ENCODE measurements at places on chromosomes 1 and 21.

GRCh38 chr1:44002606-44003157, 11.3 kb downstream of the CCDC24 start:
- peak; percentile 46 for DNase-seq

DNA sequence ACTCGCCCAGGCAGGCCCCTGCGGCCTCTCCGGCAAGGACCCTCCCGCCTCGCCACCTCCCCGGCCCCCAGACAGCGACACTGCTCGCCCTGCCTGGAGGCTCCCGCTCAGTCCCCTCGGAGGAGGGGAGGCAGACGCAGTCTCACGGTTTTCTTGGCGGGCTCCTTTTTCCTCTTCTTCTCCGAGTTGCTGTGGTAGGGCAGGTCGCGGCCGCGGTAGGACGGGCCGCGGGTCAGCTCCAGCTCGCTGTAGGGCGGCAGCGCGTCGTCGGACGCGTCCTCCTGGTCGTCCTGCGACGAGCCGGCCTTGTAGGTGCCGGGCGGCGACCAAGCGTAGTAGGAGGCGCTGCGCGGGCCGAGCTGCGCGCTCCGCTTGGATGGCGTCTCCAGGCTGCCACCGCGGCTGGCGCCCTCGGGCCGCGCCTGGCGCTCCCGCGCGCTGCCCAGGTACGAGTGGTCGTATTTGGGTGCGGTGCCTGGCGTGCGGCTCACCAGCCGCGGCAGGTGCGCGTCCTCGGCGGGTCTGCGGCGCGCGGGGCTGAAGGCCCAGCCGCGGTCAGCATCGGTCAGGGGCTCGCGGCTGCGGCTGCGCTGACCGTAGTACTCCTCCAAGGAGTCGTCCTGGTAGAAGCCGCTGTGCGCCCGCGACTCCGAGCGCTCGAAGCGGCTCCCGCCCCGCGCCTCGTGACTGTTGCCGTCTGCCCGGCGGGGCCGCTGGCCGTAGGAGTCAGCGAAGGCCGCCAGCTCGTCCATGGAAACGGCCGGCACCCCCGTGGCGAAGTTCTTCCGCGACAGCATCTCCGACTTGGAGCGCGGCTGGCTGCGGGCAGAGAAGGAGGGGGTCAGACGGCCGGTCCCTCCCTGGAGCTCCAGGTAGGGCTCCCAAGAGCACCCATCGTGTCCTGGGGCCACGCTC, 44.8 kb upstream of the TADA1 start:
- peak; percentile 71 for DNase-seq

- DNase-seq: peak; percentile 99
These were observed at the start of gene PIGM for GRCh38 chr1:160031365-160032164. PIGM (minus strand) TSS chr1:160031990; CDS start chr1:160031739, 251 bp downstream.

DNA sequence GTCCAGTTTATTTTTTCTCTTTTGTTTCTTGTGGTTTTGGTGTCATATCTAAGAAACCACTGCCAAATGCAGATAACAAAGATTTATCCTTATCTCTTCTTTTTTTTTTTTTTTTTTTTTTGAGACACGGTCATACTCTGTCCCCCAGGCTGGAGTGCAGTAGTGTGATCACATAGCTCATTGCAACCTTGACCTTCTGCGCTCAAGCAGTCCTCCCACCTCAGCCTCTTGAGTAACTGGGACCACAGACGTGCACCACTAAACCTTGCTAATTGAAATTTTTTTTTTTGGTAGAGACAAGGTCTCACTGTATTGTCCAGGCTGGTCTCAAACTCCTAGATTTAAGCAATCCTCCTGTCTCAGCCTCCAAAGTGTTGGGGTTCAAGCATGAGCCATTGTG, 8.9 kb downstream of the SLC66A1 start:
- DNase-seq: no peak

DNA sequence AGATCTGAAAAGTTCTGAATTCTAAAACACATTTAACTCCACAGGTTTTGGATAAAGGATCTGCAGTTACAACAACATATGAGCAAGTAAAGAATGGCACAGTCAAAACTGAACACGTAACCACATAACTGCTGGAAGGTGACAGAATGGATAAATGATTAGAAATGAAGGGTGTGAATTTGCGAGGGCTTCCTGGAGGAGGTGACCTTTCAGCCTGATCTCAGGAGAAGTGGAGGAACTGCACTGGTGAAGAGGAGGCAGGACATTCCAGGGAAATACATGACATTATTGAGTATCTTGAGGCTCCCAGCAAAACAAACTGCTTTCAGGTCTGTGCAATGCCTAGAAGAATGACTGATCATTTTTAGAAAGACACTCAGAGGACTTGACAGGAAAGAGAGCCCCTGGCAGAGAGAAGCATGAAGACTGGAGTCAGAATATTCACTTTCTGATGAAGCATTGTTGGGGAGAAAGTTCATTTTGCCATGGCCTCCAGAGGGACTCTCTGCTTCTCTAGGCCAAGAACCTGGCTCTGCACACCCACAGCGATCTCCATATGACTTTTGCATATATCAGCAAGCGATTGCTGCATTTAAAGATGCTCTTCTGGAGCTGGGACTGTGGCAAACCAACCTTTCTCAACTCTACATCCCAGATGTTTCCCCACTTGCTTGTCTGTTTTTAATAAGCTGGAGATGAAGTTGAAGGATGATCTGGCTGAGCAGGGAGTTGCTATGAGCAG, 122.7 kb upstream of the FAM78B start:
- DNase-seq: no peak

- no peak for DNase-seq
These were observed 63.2 kb downstream of the DIRAS3 start for GRCh38 chr1:67987046-67987799.

DNA sequence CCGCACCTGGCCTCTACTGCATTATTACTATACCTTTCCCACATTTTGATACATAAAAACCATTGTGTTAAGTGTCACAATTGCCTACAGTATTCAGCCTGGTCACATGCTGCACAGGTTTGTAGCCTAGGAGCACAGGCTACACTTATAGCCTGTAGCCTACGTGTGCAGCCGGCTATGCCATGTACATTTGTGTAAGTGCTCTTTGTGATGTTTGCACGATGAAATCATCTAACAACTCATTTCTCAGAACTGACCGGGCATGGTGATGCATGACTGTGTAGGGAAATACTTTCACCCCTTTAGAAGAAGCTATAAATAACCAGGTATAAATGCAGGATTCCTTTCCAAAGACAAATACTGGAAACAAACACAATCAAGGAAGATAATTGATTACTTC, 12.1 kb downstream of the ERG start:
- no peak for DNase-seq

- no peak for DNase-seq
These were observed 2.2 kb downstream of the ATP1A2 start for GRCh38 chr1:160117709-160118183.

GRCh38 chr1:26701995-26702679, 6.3 kb downstream of the ARID1A start:
- no peak for DNase-seq

DNA sequence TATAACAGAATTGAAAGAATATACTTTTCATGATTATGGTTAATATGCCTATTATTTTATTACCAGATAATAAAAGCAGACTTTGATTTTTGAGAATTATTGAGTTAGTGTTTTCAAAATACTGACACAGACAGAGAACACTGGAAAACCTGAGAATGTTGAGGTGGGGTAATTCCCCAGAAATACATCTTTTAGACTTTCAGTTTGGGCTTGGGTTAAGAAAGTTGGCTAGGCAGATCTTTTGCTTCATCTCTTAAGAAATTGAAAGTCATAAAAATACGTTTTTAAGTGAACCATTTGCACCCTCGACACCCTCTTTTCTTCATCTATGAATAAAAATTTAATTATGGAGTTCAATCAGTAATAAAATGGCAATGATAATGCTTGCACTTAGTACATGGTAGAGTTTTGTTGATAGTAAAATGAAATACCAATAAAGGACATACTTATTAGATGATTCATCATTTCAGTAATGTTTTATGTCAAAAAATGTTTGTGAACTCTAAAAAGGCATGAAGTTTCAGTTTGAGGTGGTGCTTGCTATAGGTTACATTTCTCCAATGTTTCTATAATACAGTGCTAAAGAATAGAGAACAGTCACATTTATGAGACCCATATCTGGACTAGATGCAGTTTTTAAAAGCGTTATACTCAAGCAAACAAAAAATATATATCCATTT, 1.9 kb upstream of the SAMSN1 start:
- no peak for DNase-seq

DNA sequence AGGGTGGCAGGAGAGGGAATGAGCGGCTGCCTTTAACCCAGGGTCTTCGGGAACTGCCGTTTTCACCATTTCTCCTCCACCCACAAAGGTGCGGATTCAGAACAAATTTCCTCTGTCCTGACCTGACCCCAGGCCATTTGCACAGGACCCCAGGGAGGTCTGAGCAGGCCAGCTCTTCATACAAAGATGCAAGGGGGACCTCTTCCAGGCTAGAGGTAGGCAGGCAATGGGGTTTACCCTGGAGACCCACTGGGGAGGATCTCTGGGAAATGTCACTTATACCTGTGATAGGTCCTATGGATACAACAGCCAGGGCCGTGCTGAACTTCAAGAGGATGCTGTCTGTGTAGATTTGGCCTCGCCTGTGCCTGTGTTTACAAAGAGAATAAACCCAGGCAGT, 89.7 kb upstream of the VAMP3 start:
- no peak for DNase-seq

GRCh38 chr1:32729254-32730046, 26.9 kb upstream of the SYNC start:
- no peak for DNase-seq

- no peak for DNase-seq
These were observed 350.9 kb downstream of the S1PR1 start for GRCh38 chr1:101587741-101588140.

- DNase-seq: no peak
These were observed 10.1 kb downstream of the FMO1 start for GRCh38 chr1:171258429-171258828.

DNA sequence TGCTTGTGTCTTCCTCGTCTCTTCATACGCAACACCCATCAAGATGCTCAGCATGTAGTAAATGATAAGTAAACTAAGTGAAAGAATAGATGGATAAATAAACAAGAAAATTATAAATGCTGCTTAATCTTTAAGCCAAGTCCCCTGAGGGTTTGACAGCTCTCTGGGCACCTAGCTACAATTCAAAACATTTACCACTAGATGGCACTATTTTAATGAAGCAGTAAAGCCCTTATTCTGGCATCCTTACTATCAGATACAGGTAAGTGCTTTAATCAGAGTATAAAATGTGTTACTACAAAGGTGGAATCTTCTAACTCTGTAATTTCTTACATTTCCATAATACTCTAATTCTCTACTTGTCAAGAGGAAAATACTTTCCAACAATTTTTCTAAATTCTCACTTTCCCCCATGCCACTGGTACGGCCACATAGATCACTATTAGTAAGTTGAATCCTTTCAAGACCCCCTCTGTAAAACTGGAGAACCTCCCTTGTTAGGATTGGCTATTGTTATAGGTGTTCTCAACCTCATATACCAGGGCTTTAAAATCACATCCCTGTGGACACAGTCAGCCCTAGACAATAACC, 137.8 kb downstream of the BARHL2 start:
- no peak for DNase-seq

- DNase-seq: no peak
These were observed 204.4 kb upstream of the VAMP3 start for GRCh38 chr1:7566417-7567375.

- DNase-seq: no peak
These were observed 67.9 kb upstream of the CNN3 start for GRCh38 chr1:94994805-94995204.

GRCh38 chr21:24636696-24637095, 970.6 kb downstream of the MRPL39 start:
- no peak for DNase-seq

DNA sequence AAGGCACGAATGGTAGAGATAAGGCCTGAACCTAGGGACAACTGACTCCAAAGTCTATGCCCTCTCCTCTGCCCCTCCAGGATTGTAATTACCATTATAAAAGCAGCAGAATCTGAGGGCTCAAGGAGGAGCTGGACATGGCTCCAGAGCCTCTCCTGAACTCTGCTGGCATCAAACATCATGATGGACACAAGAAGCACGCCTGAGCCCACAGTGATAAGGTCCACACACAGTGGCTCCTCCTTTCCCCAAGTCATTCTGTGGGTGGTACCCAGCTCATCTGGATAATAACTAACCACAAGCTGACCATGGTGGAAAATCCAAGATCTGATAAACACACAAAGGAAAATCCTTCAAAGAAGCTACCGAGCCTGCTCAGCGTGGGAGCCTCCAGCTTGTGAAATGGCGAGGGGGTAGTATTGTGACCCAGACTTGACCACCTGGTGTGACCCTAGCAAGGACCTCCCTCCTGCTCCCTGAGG, 85.2 kb downstream of the HIVEP3 start:
- no peak for DNase-seq

GRCh38 chr1:997993-998744, 1.7 kb downstream of the HES4 start:
- DNase-seq: peak; percentile 55

DNA sequence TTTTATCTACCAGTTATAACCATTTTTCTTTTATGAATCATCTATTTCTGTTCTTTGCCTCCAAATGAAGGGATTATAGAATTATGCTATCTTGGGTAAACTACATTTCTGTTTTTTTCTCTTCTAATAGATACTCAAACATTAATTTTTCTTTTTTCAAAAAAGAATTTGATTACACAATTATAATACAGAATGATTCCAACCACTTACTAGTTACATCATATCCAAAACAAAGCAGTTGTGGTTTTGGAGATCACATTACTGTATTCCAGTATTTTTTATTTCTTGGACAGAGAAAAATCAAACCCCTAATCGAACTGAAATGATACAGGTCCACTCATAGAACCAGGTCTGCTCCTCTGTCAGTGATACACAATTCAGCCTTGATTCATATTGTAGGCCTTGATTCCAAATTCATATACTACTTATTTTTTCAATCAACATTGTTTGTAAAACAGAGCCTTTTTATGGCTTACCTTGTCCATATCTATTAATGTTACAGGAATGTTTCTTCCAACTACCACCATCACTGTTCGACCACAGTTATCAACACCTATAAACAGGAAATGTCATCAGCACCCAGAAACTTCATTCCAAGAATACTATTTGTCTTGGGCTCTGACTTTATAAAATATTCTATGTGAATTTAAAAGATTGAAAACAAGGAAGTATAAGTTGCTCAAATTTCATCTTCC, 43.2 kb downstream of the GDAP2 start:
- no peak for DNase-seq

DNA sequence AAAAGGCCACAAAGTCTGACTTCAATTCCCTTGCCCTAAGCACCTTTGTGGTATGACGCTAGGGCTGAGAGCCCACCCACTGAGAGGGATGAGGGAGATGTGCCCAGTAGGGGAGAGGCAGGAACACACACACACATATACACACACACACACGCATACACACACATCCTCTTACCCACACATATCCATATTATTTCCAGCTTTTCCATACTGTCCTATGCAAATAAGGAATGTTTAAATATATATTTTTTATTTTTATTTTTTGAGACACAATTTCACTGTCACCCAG, 3.0 kb downstream of the RAB25 start:
- no peak for DNase-seq

DNA sequence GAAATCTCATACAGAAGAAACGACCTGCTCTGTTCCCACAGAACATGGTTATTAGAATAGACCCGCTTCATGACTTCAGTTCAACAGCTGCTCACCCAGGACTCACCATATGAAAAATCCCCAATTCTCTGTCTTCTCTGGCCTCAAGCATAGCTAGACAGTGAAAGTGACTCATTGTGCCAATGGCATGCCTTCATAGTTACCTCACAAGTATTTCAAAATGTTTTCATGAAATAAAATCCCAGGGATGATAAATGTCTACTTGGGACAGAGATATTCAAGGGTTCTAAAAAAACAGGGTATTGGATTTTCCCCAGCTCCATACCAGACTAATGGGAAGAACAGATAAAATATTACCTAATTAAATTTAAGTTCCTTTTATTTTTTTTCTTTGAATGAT, 82.3 kb downstream of the NOTCH2 start:
- DNase-seq: no peak
